ENCODE measurements at places on chromosomes 2 and 18. TPM values are rescaled to one million over a fixed set of nuclear protein-coding genes. Genes with fewer than 3 reads are reported as not detected.
A peak's percentile ranks its signal among the peaks of the same experiment; 100 is the strongest.

- DNase-seq = peak; percentile 99
These were observed at the start of gene PPM1B for GRCh38 chr2:44168681-44169154. Gene PPM1B (plus strand): TSS chr2:44168875. CDS start chr2:44201200, 32,325 bp downstream.

DNA sequence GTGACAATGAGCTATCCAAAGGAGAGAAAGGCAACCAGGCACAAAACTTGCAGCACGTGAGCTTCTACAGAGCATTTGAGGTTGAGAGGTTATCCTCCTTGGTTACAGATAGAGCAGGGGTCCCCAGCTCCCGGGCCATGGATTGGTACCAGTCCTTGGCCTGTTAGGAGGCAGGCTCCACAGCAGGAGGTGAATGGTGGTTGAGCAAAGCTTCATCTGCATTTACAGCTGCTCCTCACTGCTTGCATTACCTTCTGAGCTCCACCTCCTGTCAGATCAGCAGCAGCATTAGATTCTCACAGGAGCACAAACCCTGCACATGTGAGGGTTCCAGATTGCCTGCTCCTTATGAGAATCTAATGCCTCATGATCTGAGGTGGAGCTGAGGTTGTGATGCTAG, 57.8 kb upstream of the ST8SIA3 start:
- no peak for DNase-seq

DNA sequence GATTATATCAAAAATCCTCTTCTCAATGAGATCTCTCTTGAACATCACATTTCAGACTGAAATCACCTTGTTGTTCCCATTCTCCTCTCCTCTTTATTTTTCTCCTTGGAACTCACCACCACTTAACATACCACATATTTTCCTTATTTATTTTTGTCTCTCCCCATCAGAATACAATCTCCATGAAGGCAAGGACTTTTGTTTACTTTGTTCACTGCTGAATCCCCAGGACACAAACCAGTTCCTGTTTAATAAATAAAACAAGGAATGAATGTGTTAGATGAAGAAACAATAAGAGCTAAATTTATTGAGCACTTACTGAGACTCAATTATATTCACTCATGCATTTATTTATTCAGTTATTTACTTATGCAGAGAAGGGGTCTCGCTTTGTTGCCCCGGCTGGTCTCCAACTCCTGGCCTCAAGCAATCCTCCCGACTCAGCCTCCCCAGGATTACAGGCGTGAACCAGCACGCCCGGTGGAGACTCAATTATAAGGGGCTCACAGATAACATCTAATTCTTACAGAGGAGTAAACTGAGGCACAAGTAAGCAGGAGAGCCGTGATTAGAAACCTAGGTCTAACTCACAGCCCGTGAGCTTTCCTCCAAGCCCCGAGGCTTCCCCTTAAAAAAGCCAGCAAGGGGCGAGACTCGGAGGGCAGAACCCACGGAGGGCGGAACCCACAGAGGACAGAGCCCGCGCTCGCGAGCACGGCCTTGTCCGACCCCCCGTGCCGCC, 616 bp upstream of the TAF1B start:
- no peak for DNase-seq

GRCh38 chr18:57404345-57404744, 30.8 kb upstream of the ONECUT2 start:
- no peak for DNase-seq

GRCh38 chr18:74499633-74500032, 3.5 kb downstream of the CNDP2 start:
- peak; percentile 66 for DNase-seq

IFIH1 gene
- 126 TPM for total RNA-seq

ADD2 gene
- 0.14 TPM for total RNA-seq

KCNG2 gene
- total RNA-seq = not detected

EGR4 gene
- total RNA-seq = 0.81 TPM

GRCh38 chr18:60411715-60412114, 39.1 kb upstream of the MC4R start:
- DNase-seq = peak; percentile 19

- DNase-seq = no peak
These were observed 74.8 kb upstream of the COL5A2 start for GRCh38 chr2:189254268-189254883.

CYP27C1 gene
- not detected for total RNA-seq

DNA sequence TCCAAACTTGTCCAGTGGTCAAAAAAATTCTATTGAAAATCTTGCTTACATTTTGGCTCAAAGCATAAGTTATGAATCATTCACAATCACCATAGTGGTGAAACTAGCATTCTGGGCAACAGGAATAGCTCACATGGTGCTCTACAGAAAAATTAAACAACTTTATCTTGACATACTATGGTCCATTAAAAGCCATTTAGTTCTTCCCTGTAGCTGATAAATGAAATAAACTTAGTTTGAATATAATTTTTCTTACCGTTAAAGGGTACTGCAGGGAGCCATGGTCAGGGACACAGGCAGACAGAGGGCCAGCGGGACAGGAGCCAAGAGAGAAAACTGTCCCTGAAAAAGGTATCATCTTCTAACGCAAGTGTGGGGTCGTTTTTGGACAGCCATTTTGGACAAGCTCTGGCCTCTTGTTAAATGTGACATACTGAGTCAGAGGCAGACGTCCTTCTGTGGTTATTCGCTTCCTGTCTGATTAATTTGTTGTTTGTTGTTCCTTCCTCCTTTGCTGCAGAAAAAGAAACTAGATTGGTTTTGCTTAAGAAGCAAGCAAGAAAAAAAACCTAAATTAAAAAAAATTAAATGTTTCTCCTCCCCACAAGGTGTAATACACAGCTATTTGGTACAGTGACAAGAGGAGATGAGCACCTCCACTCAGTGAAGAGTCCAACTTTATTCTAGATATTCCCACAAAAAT, at the start of gene WIPF1:
TSS of gene WIPF1 (minus strand) at position 460 of the 703 bp plus-strand sequence. CDS start 12,231 bp downstream, outside the sequence.
- no peak for DNase-seq

PSMA8 gene
- total RNA-seq = not detected

ERICH2 gene
- 2.4 TPM for total RNA-seq

DNA sequence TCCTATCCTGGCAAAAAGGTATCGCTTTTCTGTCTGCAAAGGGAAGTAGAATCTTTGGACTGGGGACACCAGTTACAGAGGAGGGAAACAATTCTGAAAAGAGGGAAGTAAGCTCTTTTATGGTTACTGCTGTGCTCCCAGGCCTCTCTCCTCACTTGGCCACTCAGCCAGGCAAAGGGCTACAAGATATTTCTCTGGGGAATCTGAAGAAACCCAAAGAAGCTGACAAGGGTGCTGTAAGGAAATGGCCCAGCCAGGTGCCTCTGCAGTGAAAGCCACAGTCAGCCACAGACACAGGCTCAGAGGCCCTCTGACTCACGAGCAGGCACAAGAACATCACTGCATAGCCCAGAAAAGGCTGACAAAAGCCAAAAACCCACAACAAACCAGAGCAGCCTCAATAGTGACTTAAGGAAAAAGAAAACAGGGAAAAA, 5.8 kb downstream of the HDLBP start:
- no peak for DNase-seq

GRCh38 chr2:161166538-161167409, 6.5 kb downstream of the TANK start:
- no peak for DNase-seq

ZNF385B gene
- total RNA-seq = 0.86 TPM

- no peak for DNase-seq
These were observed 20.0 kb downstream of the FBXO41 start for GRCh38 chr2:73264332-73264606.

VWA3B gene
- not detected for total RNA-seq

ACMSD gene
- not detected for total RNA-seq

- DNase-seq = no peak
These were observed 88.3 kb upstream of the ITGB6 start for GRCh38 chr2:160288324-160288723.

DNA sequence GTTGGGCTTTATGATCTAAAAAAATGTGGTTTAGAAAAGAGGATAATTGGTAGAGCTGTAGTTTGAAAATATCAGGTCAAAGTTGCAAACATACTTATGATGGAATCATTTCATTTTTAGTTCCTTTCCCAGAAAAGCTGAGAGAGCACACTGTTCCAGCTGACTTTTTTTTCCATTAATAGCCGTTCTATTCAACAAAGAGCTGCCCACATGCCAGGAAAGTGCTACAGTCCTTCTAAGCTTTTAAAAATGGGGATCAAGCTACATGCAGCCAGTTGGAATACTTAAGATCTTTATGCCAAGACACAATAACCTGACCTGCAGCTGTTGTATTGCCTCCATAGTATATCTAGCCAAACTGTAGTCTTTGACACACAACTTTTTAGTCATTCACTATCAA, 111.5 kb downstream of the GALNT3 start:
- DNase-seq = no peak

GRCh38 chr18:79923896-79924585, 27.4 kb downstream of the SLC66A2 start:
- no peak for DNase-seq

DNA sequence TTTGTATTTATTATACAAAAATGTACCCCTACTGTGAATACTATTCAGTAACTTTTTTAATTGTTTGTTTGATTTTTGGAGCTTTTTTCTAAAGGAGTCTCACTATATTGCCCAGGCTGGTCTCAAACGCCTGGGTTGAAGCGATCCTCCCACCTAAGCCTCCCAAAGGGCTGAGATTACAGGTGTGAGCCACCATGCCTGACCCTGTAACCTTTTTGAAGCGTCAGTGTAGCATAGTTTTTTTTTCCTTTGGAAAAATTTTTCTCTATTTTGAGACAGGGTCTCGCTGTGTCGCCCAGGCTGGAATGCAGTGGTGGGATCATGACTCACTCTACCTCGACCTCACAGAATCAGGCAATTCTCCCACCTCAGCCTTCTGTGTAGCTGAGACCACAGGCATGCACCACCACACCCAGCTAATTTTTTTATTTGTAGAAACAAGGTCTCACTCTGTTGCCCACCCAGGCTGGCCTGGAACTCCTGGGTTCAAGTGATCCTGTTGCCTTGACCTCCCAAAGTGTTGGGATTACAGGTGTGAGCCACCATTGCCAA, 2.0 kb downstream of the GMCL1 start:
- peak; percentile 34 for DNase-seq

NTSR2 gene
- total RNA-seq = not detected

DSG1 gene
- total RNA-seq = not detected

DNA sequence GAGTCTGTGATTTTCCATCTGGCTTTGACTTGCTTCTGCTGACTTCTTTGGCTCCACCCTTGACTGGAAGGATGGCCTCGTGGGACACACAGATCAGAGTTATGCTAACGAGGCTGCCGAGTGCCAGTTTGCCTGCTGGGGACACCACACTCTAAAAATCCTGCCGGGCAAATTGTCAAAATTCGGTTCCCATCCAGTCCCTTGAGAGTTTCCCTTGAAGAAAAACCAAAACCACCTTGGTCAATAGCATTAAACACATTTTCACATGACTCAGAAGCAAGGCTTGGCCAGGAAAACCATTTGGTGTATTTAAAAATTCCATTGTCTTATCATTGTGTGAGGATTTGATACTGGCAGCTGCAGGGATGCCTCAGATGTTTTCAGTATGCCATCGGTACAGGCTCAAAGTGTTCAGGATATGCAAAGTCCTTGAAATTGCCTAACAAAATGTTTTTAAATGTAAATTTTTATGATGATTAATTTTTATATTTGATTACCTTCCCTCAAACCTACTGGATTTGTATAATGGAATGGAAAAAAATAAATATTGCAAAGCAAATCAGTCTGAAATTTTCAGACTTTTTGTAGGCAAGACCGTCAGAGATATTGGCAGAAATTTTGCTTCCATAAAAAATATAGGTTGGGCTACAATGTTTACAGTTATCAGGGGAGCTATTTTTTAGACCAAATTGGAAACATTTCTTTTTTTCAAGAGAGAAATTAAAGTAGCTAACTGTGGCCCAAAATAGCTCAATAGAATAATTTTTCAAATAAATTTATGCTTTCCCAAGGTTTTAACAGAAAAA, 41.6 kb downstream of the KCNE4 start:
- DNase-seq = no peak

TRIM43 gene
- total RNA-seq = not detected

CXCR2 gene
- total RNA-seq = not detected

CABYR gene
- 10.6 TPM for total RNA-seq

- no peak for DNase-seq
These were observed 466.6 kb upstream of the TNP1 start for GRCh38 chr2:217326238-217327022.

GRCh38 chr18:2846636-2847316, at the start of gene EMILIN2:
Gene EMILIN2 (plus strand): TSS chr18:2847006. CDS start chr18:2847189, 183 bp downstream.
- DNase-seq = peak; percentile 22

DNA sequence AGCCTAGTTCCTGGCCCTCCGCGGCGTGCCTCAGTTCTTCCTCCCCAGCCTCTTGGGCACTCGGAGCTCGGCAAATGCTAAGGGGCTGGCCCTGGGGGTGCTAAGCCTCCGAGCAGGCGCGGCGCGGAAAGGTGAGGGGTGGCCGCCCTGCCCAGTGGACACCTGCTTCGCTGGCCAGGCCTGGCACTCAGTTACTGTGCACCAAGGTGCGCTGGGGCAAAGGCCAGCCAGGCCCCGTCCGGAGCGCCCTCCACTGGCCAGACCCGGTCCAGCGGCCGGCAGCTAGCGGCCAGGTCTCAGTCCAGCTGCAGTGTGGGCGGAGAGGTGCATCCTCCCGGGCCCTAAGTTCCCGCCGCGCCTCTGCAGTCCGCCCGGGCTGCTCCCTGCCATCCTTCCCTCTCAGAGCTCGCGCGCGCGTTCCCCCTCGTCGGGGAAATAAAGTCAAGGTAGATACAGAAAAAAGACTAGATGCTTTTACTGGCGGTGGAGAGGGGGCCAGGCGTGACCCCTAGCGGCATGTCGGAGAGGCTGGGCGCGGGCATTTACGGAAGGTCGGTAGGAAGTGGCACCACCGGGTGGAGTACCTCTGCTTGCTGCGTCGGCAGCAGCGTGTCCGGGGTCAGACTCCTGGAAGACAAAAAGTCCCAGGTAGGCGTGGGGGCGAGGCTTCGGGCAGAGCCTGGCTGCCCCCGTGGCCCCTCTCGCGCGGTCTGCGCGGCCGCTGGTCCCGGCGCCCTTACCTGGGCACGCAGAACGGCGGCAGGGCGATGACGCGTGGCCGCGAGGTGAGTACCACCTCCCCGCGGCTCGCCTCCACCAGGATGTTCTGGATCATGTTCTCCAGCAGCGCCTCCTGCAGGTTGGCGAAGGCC, 9.4 kb upstream of the CRYBA2 start:
- DNase-seq = peak; percentile 86

GRCh38 chr2:102509749-102510148, 36.7 kb downstream of the SLC9A4 start:
- no peak for DNase-seq

GPR55 gene
- not detected for total RNA-seq

TBR1 gene
- 0.07 TPM for total RNA-seq

DNA sequence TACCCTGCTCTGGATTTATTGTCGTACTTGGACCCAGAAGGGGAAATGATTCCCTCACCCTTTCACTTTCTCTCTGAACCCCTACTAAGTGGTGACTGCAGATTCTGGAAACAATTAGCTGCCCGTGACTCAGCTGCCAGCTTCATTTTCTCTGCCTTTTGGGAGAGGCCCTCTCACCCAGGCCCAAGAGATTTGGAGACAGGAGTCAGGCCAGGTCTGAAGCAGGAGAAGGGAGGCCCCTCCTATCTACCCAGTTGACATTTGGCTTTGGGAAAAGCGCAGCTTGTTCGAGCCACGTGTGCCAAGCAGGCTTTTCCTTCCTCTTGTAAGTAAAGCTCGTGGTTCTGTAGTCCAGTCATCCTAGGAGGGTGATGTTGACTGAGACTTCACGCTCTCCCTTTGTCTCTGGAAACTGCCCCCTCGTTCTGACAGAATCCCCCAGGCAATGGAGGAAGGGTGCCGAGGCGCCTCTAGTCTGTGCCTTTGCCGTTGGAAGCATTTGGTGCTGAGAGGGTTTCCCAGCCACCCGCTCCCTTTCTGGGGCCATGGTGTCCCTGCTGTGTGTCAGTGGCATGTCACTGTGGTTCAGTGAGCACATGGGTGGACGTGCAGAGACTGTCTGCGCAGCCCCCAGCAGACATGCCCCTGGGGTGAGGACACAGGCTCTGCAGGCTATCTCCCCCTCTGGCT, 8.6 kb downstream of the OXER1 start:
- DNase-seq = no peak

GRCh38 chr18:361941-362310, 94.1 kb upstream of the THOC1 start:
- peak; percentile 15 for DNase-seq

All from Calu3 (cell line).